ENCODE measurements at places on chromosomes 5 and 9. TPM values are rescaled to one million over a fixed set of nuclear protein-coding genes. Genes with fewer than 3 reads are reported as not detected.

The SPOCK1 gene
- total RNA-seq = 0.12 TPM

The PCDHA9 gene
- not detected for total RNA-seq

The KIF4B gene
- not detected for total RNA-seq

The IRX1 gene
- total RNA-seq = not detected

The TAS2R1 gene
- not detected for total RNA-seq

The GADD45G gene
- 1.4 TPM for total RNA-seq

- DNase-seq = no peak
Measured at GRCh38 chr9:116465576-116466270, 221.4 kb upstream of the TRIM32 start.

DNA sequence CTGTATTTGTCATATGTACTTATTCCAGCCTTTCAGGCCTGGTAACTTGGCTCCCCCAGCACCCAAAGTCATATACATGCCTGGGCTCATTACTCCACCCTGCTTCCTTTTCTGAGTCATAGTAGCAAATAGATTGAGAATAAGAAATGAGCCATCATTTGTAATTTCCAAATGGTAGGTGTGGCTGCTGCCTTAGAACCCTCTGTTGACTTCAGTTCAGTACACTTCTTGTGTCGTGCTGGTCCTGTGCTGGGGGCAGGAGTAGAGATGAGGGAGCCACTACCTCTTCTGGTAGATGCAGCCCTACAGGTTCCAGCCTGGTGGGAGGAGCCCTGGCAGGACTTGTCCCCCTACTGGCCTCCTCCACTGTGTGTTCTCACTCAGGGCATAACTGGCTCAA lies 11.1 kb downstream of the GM2A start:
- DNase-seq = no peak

- no peak for DNase-seq
Measured at GRCh38 chr5:61289241-61289640, 42.8 kb upstream of the ZSWIM6 start.

GRCh38 chr5:558326-558725 lies 34.1 kb upstream of the SLC9A3 start:
- DNase-seq = no peak

DNA sequence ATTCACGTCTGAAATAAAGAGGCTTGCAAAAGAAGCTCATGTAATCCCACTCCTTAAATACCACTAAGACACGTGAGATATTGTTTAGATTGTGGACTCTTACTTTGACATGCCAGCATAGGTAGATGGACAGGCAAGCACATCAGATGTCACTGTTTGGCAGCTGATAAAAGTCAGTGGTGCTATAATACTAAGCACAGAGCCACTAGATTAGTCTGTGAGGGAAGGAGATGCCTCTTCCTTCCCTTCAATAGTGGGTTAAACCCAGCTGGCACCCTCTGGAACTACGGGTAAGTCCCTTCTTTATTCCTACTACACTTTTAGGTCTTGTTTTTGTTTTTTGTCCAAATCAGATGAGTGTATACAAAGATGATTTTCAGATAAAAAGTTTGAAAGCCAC lies at the start of gene MYOT:
MYOT (plus strand) TSS at position 197 of the 400 bp plus-strand sequence. CDS start 2,792 bp downstream, outside the sequence.
- no peak for DNase-seq

- DNase-seq = no peak
Measured at GRCh38 chr5:53392073-53392472, 88.4 kb upstream of the FST start.

GRCh38 chr9:113658545-113658895 lies 195.0 kb downstream of the RGS3 start:
- DNase-seq = no peak

GRCh38 chr9:91813176-91813795 lies 136.7 kb downstream of the ROR2 start:
- DNase-seq = no peak

GRCh38 chr9:76615177-76615603 lies 149.0 kb upstream of the PCA3 start:
- no peak for DNase-seq

GRCh38 chr5:85017261-85017660 lies 632.6 kb upstream of the EDIL3 start:
- DNase-seq = no peak

Measured in activated naive CD8-positive, alpha-beta T cell treated with anti-CD3 and anti-CD28 coated beads for 36 hours (primary cell).